ENCODE measurements at places on chromosomes 6 and 20. TPM values are rescaled to one million over a fixed set of nuclear protein-coding genes. Genes with fewer than 3 reads are reported as not detected.

DNA sequence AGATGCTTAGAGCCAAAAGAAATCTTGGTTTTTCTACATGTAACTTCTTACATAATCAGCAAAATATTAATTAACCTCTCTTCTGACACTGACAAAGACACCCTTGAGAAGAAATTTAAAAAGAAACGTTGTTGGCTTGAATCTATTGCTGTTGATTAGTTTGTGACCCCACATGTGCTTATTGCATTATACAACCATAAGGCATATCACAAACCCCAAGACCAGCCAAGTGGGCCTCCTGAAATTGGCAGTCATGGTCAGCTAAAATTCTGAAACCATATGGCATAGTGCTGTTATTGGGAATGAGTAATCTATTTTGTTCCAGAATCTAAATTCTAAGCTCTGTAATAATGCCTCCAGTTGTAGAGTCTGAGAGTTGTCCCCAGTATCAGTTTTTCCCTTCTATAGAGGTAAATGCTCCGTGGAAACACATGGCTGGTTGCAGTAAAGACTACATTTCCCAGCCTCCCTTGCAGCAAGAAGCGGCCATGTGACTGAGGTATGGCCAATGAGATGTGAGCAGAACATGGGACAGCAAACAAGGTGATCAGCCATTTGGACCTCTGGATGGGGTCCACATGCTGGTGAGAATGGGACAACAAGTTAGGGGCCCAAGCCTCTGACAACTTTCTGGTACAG lies 42.3 kb upstream of the PTPN1 start:
- no peak for DNase-seq

DNA sequence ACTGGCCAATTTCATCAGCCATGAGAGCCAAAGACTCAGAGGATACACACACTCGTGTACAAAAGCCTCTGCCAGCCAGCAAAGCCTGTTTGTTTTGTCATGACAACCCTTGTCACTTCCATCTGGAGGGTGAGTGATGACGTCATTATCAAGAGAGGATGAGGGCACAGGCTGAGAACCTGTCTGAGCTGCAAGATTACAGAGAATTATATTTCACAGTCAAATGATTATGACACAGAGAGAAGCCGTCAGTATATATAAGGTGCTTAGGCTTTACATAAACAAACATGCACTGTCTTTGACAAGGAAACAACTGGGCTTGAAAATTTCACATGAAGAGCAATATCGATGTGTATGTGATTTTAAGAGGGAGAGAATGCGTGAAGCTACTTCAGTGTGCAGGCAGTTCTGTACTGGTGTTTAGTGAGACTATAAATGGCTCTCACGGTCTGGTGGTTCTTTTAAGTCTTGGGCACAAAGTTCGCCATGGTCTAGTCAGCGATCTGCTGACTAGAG lies 36.5 kb upstream of the BCLAF1 start:
- DNase-seq: peak; percentile 10

DNA sequence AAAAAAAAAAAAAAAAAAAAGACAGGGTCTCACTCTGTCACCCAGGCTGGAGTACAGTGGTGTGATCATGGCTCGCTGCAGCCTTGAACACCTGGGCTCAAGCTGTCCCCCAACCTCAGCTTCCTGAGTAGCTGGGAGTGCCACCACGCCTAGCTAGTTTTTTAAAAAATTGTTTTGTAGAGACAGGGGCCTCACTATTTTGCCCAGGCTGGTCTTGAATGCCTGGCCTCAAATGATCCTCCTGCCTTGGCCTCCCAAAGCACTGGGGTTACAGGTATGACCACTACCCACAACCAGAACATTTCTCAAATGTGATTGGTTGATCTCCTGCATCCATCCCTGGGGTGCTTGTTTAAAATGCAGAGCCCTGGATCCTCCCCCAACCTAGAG lies 5.6 kb upstream of the RBCK1 start:
- DNase-seq: no peak

GRCh38 chr20:63031251-63032014 lies 24.7 kb upstream of the BHLHE23 start:
- DNase-seq: no peak

DNA sequence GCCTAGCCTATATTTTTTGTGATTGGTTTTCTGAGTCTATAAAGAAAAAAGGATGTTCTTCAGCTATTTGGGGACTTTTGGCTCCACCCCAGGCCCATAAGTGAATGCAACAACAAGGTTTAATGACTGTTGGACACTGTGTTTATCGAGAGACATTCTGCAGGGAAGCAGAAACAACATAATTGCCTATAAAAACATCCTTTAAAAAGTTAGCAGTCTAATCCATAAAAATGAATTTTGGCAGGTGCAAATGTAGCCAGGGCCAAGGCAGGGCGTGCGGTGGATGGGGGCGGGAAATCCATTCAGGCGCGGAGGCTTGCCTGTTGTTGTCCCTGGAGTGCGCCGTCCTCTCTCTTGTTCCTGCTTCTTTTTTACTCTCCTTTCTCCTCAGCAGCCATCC lies 99.3 kb downstream of the PAX1 start:
- DNase-seq: no peak

GRCh38 chr6:77074037-77074713 lies 389.1 kb downstream of the HTR1B start:
- DNase-seq: no peak

GRCh38 chr6:121633309-121633708 lies 197.9 kb downstream of the GJA1 start:
- no peak for DNase-seq

DNA sequence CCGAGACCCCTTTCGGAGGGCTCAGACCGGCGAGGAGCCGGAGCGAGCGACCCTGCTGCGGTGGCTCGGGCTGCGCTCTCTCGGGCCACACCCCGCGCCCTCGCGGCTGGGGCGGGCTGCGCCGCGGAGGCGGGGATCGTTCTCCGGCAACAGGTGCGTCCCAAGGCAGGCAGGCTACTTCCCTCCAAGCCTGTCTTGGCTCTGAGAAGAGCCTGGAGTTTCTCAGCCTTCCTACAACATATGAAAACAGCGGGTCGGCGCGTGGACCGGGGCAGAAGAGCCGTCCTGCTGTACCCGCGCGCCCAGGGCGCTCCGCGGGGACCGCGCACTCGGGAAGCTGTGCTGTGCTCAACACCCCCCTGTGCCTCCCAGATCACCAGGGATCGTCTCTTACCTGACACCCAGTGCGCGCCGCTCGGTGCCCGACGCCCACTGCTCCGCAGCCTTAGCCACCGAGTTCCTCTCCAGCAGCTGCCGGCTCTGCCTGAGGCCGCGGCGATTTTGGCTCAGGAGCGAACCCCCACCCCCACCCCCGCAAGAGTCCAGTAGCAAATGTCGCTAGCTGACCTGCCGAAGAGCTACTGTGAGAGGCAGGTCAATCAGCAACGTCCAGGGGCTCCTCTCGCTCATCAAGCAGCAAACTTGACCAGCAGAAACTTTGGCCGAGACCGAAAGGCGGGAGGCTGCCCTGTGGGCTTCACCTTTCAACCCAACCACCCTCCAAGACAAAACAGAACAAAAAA lies 3.7 kb upstream of the OLIG3 start:
- no peak for DNase-seq

GRCh38 chr6:61688165-61688564 lies 597.9 kb downstream of the KHDRBS2 start:
- no peak for DNase-seq

GRCh38 chr6:47836046-47836445 lies 54.2 kb downstream of the OPN5 start:
- DNase-seq: no peak

EDN1 gene
- 39.5 TPM for total RNA-seq

RIPPLY2 gene
- total RNA-seq: 7.0 TPM

GCNT2 gene
- total RNA-seq: 6.0 TPM

GJA10 gene
- 1.7 TPM for total RNA-seq

EYA4 gene
- 11.1 TPM for total RNA-seq

REM1 gene
- not detected for total RNA-seq

CLDN20 gene
- total RNA-seq: 2.2 TPM

All from umbilical cord (tissue), 2 donors.